ENCODE measurements at places on chromosomes 13 and 19.

DNA sequence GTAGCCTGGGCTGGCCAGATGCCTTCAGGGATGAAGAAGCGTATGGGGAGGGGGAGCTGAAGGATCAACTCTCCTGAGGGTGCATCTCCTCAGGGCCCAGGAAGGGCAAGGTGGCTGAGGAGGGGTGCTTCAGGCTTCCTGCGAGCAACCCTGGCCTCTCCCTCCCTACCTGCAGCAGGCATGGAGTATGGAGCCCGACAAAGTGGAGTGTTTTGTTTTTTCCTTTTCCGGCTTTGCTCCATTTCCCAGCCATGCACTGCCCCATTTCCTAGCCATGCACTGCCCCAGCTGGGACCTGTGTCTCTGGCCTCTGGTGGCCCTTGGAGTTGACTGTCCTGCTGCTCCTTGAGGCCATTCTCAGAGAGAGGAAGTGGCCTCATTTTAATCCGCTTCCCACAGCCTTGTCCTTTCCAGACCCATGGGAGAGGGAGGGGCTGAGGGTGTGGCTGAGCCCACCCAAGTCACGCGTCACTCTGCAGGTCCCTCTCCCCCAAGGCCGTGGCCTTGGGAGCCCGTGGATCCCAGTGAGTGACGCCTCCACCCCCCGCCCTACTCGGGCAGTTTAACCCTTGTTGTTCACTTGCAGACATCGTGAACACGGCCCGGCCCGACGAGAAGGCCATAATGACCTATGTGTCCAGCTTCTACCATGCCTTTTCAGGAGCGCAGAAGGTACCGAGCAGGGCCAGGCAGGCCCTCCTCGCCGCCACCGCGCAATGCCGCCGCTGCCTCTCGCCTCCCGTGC, 34.4 kb downstream of the CAPN12 start:
- DNase-seq, result no peak

- no peak for DNase-seq
Observed at GRCh38 chr13:49098198-49098597, 121.9 kb upstream of the MLNR start.

GRCh38 chr19:8352134-8352827, 9.2 kb upstream of the KANK3 start:
- no peak for DNase-seq

GRCh38 chr19:40805258-40805868, 6.4 kb downstream of the EGLN2 start:
- DNase-seq, result no peak

GRCh38 chr13:56412856-56413255, 727.9 kb upstream of the PRR20A start:
- DNase-seq, result no peak

- DNase-seq, result no peak
Observed at GRCh38 chr13:28320884-28321574, 173.9 kb downstream of the FLT1 start.

- DNase-seq, result no peak
Observed at GRCh38 chr13:110830331-110830730, 84.5 kb downstream of the ANKRD10 start.

DNA sequence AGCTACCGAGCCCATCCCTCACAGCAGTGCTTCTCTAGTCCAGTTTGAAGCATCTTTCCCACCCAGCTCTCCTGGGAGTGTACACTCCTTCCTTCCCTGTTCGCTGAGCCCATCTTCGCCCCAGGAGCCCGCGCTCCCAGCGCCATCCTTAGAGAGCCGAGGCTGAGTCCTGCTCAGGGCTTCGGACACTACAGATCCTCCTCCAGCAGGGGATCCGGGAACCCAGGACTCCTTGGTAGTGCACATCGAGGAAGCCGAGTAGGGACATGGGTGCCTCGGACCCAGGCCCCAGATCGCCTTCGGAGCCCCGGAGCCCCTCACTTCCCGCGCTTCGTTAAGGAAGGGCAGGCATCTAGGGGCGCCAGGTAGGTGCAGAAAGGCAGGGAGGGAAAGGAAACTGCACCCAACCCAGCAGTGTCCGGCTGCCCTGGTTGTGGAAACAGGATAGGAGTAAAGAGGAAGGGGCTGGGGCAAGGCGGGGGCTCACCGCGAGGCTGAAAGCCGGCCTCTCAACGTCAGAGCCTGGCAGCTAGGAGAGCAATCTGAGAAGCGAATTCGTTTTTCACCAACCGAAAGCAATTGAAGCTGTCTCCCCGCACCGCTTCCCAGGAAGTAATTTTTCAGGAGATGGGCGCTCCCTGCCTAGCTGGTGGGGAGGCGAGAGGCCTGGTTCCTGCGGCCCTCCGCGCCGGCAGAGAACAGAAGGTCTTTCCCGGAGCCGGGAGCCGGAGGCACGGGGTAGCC, 1.0 kb downstream of the PDX1 start:
- DNase-seq, result no peak

GRCh38 chr19:28396287-28396831, 816.6 kb downstream of the UQCRFS1 start:
- no peak for DNase-seq

DNA sequence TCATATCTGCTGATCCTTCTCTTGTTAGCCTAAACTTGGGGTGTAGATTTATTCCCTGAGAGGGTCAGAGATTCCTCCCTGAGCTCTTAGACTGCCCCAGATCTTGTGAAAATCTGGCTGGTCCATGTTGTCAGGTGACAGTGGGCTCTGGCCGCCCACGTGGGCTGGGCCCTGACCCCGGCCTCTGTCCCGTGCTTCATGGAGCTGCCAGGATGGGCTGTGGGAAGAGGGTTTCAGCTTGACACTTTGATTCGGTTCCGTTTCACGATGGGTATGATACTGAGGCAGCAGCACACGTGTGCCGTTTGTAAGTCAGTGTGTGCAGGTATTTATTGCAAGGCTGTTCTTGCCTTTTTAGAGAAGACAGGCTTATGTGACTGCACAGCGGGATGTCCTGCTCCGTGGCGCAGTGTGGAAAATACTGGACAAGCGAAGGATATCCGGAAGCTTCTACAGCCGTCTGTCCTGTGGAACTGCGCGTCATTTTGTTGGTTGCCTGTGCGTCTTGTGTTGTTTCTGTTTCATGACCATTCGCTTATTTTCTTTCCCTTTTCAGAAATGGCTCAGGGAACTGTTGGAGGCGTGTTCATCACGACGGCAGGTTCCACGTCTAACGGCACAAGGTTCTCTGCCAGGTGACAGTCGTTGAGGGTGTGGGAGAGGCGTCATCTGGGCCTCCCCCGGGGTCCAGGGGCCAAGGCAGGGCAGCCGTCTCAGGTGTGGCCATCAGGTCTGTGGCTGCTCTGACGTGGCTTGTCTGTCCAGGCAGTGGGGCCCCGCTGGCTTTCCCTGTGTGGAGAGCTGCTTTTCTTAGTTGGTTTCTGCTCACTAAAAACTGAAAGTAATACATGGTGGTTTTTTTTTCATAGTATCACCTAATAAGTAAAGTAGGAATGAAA, 20.5 kb downstream of the ATP4B start:
- no peak for DNase-seq

GRCh38 chr13:73835138-73835721, 299.0 kb downstream of the KLF12 start:
- DNase-seq, result no peak

DNA sequence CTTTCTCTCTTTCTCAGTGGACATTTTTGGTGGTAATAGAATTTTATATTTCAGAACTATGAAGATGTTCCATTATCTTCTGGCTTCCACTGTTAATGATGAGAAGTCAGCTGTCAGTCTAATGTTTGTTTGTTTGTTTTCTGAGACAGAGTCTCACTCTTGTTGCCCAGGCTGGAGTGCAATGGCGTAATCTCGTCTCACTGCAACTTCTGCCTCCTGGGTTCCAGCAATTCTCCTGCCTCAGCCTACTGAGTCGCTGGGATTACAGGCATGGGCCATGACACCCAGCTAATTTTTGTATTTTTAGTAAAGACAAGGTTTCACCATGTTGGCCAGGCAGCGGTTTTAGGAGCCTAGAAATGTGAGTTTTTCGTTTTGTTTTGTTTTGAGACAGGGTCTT, 4.7 kb downstream of the ZNF317 start:
- no peak for DNase-seq

GRCh38 chr13:44140146-44140545, 233.5 kb upstream of the SERP2 start:
- no peak for DNase-seq

DNA sequence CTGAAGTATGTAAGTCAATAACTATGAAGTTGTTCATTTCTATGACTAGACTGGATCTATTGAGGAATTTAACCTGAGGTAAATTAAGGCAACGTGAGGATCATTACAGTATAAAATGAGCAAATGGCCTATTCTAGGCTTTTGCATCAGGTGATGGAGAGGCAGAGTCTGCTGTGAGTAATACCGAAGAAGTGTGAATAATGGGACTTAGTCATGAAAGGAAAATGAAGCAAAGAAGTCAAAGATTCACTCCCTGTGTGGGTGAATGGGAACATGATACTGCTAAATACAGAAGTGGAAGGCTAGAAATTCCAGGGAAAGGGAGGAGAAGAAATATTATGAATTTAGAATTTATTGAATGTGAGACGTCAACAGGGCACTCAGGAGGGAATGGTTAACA, 774.1 kb downstream of the LIG4 start:
- DNase-seq, result no peak

DNA sequence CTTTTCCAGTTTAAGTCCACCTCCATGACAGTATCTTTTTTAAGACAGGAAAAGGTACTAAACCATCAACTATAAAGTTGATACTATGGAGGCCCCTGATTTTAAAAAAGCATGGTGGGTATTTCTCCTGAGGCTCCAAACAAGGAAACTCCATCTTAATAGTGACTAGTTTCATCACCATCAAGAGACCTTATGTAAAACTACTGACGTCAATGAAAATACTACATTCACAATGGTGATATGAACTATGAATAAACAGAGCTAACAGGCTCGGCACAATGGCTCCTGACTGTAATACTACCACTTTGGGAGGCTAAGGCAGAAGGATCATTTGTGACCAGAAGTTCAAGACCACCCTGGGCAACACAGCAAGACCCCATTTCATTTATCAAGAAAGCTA, 162.7 kb downstream of the KLF12 start:
- DNase-seq, result no peak

DNA sequence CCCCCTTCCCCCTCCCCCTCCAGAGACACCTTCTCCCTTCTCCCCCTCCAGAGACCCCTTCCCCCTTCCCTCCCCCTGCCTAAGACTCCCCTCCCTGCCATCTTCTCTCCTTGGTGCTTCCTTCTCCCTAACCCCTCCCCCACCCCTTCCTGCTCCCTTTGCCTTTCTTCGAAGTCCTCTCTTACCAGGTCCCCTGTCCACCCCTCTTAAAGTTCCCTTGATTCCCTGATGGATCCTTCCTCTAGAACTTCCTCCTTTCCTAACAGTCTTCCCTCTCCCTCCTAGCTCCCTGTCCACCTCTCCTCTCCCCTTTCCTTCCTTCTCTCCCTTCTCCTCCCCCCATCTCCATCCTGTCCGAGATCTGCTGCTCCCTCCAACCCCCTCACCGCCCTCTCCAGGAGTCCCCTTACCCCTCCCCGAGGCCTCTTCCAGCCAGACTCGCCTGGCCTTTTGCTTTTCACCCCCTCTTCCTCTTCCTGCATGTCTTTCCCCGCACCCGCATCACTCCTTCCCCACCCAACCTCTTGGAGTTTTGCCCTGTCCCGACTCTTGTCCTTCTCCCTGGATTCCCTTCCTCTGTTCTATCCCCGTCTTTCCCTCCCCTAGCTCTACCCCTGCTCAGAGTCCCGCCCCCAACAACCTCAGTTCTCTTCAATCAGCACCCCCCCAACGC, 3.1 kb downstream of the TNFSF9 start:
- no peak for DNase-seq

DNA sequence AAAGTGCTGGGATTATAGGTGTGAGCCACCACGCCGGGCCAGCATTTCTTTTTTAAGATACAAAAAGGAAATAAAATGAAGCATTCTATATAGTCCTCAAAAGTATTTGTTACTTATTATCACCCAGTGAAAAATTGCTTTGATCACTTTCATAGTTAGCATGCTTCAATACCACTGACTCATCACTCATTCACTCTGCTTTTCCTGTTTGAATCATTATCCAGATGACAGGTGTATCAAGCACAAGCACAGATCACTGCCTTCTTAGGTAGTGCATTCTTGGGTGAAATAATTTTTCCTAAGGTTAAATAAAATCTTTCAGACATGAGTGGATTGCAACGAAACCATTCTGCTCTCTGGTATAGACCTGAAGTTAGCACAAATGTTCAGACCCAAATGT, 35.8 kb upstream of the SPART start:
- DNase-seq, result no peak

GRCh38 chr19:2428321-2428690, 920 bp upstream of the TIMM13 start:
- no peak for DNase-seq

Measured in stimulated activated CD8-positive, alpha-beta memory T cell treated with anti-CD3 and anti-CD28 coated beads, Interleukin-2, amount 100 ng/mL, for 1 hour (primary cell).